ENCODE measurements at places on chromosomes 4 and X.

- no peak for DNase-seq
Observed at GRCh38 chrX:112786076-112786475, 54.6 kb downstream of the AMOT start.

- no peak for DNase-seq
Observed at GRCh38 chr4:85496126-85496849, 21.3 kb downstream of the ARHGAP24 start.

- no peak for DNase-seq
Observed at GRCh38 chr4:102761296-102761701, 531 bp upstream of the MANBA start.

DNA sequence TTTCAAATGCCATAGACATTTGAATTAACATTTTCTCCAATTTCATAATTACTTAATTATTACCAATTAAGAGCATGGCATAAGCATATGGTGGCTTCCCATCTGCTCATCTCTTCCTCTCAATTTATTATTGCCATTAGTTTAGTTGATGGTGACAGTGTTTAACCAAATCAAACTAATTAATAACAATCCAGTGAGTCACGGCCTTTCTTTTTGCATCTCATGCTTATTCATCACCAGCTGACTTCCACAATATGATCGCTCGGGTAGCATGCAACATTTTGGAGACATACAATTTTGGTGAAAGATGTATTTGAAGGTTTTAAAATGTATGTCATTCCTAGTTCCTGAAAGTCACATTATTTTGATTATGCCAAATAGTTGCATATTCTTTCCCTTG, 172.8 kb upstream of the TACR3 start:
- no peak for DNase-seq

- DNase-seq, result no peak
Observed at GRCh38 chrX:132483951-132484350, 4.9 kb downstream of the MBNL3 start.

- DNase-seq, result no peak
Observed at GRCh38 chr4:150117094-150117493, 38.8 kb downstream of the DCLK2 start.

DNA sequence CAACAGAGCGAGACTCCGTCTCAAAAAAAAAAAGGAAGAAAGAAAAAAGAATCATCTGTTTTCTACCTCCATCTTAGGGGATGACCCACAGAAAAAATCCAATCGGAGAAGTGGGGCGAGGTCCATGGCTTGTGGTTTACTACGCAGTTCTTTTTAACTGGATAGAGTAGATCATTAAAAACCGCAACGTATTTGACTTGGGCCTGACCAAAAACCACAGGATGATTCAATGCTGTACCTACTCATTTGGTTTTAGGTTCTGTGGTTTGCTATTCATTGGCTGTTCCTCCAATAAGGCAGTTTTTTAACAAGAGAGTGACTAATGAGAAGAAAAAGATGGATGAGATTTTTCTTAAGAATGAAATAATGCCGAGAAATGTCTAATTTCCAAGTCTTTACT, 83.7 kb downstream of the FREM3 start:
- no peak for DNase-seq

GRCh38 chr4:97104666-97105065, 1038.6 kb downstream of the STPG2 start:
- DNase-seq, result no peak

- DNase-seq, result no peak
Observed at GRCh38 chrX:13220916-13221315, 98.9 kb downstream of the ATXN3L start.

DNA sequence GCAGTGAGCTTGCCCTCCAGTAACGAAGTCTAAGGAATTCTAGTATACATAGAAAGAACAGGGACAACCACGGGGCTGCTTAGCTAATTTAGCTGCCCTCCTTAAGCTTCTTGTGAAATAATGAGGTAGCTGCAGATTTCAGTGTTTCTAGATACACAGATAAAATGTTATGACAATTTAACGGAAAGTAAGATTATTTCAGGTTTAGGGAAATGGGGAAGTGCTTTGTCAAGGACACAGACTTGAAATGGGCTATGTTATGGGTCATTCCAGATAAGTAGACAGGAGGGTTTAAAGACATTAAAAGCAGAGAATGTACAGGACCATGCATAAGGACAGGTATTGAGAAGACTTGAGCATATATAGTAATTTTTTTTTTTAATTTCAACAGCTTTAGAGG, 34.2 kb upstream of the ZNF518B start:
- DNase-seq, result no peak

DNA sequence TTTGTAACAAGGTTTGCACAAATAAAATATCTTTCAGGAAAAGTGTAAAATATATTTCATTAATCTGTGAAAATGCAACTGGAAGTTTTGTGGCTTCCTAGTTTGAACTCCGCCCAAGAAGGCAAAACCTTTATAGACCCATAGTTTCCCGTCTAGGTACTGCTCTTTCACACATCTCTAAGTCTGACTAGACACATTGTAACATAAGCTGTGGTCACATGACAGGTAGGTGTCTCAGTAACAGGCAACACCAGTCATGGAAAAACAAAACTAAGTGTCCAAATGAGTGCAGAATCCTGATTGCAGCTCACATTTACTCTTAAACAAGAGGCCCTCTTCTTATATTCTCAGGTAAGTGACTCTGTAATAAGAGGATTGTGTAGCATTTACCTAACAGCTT, 55.6 kb downstream of the SNCA start:
- no peak for DNase-seq

Measured in activated CD4-positive, alpha-beta T cell treated with anti-CD3 and anti-CD28 coated beads for 1 hour (primary cell).